Hematopoietic multipotent progenitor cell treated with erythropoietin and hydrocortisone succinate and interleukin-3 and kit ligand, for 8 days (in vitro differentiated cells): ENCODE measurements at places on chromosomes 1 and 21.

- peak; percentile 81 for DNase-seq
Observed at GRCh38 chr1:84620720-84621313, 46.6 kb upstream of the CTBS start.

- no peak for DNase-seq
Observed at GRCh38 chr1:54800041-54800898, 853 bp downstream of the TTC22 start.

- peak; percentile 58 for DNase-seq
Observed at GRCh38 chr1:59062743-59063142, 234.2 kb upstream of the FGGY start.

GRCh38 chr21:41152147-41152546, 15.8 kb upstream of the BACE2 start:
- DNase-seq = no peak

DNA sequence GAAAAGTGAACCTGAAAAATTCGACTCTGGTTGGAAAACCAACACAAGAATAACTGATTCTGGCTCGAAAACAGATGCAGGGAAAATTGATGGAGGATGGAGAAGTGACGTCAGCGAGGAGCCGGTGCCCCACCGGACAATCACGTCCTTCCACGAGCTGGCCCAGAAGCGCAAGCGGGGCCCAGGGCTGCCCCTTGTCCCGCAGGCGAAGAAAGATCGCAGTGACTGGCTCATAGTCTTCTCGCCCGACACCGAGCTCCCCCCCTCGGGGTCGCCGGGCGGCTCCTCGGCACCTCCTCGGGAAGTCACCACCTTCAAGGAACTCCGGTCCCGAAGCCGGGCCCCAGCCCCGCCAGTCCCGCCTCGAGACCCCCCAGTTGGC, 1.9 kb downstream of the RUSC1 start:
- DNase-seq = no peak

DNA sequence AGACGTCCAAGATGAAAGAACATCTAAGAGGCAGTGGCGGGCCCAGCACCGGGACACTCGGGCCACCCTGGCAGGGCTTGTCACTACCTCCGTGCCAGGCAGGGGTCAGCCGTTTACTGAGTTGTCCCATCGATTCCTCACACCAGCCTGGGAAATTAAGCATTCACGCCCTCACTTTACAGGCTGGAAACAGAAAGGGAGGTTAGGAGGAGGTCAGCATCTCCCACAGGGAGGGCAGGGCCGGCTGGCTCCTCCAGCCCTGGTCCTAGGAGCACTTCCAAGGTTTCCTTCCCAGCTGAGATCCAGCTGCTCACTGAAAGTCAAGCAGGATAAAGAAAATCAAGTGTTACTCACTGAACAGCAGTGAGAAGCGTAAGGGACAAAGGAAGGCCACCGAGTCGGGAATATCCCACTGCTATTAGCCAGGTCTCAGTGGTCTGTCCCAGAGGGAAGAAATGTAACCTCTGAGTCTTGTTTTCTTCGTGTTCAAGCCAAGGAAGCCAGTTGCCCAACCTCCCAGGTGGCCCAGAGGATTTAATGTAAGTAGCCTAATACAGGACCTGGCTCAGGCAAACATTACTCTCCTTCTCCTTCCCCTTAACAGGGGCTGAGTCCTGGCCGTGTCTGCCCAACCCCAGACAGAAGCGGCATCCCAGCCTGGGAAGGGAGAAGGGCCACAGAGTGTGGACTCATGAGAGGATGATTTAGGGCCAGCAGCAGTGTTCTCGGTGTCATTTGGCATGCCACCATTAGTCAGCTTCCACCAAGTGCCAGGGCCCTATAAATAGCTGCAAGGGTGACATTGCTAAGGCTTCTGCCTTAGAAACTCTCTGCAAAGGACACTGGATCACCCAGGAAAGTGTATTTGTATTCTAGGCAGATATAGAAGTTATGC, 203.1 kb upstream of the GALNT2 start:
- no peak for DNase-seq

GRCh38 chr1:40439247-40439646, 11.0 kb upstream of the ZFP69B start:
- no peak for DNase-seq

DNA sequence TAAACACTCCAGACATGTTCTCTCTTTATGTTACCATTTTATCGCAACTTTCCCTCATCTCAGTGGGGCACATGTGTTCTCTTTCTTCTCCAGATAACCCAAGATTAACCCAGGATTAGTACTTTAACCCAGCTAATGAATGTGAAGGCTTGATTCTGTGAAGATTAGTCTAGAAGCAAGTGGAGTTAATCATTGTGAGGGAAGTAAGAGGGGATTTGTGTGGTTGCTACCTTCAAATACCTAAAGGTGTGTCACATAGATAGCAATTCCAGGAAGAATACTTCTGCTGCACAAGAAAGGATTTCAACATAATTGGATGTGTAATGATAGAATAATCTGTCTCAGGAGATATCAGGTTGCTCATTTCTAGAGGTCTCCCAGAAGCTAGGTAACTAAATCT, 327.1 kb downstream of the PBX1 start:
- DNase-seq = no peak

- no peak for DNase-seq
Observed at GRCh38 chr21:25842925-25843324, 108.2 kb downstream of the GABPA start.

DNA sequence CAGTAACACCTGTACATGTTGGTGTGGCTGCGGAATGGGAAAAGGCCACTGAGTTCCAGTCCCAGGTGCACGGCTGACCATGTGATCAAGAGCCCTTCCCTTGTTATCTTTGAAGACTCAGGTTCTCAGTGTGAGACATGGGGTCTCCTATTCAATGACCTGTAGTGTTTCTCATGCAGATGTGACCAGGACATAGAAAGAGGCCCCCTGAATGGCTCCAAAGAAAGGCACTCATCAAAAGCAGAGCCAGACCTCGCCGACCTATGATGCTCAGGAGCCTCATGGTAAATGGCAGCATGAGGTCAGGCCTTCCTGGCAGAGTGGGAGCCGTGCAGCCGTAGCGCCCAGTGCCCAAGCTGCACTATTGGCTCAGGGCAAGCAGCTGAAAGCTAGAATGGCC, 42.3 kb upstream of the HAO2 start:
- DNase-seq = no peak

- DNase-seq = no peak
Observed at GRCh38 chr1:50335036-50335435, 88.2 kb downstream of the DMRTA2 start.

- no peak for DNase-seq
Observed at GRCh38 chr1:96473791-96474434, 247.7 kb upstream of the PTBP2 start.

DNA sequence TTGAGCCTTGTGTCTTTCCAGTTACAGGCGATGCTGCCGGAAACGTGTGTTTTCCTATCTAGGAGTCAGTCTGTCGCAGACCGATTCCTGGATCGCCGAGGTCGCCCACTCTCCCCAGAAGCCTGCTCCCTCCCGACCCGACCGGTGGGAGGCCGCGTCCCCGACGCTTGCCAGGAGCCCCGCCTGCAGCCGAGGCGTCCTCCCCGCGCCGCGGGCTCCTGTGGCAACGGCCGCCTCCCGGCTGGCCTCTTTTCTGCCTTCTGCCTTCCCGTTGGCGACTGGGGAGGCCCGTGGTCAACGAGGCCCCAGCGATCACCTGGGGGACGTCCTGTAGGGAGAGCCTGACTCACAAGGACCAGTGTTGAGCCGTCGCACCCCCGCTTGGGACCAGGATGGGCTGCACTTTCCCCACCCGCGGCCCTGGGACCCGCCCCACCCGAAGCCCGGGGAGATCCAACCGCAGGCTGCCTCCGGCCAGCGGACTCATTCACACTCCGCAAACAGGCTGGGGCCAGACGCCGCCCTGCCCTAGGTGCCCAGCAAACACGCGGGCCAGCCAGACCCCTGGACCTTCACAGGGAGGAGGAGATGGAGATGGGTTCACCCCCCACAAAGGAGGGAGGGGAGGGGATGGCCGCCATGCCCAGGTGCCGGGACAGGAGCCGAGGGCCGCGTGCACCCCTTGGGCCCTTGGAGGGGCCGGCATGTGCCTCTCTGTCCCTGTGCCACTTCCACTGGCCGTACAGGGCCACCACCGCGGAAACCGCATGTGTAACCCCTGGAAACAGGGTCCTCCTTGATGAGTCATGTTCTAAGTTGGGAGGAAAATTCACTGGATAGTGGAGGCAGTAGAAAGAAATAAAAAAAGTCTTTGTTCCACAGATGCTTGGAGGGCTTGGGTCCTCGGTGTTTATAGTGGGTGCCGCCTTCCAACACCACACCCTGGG, 7.2 kb upstream of the COL6A1 start:
- DNase-seq = no peak

- no peak for DNase-seq
Observed at GRCh38 chr1:207990455-207990854, 79.5 kb upstream of the CD34 start.

GRCh38 chr1:190578526-190578925, 100.9 kb upstream of the BRINP3 start:
- no peak for DNase-seq

DNA sequence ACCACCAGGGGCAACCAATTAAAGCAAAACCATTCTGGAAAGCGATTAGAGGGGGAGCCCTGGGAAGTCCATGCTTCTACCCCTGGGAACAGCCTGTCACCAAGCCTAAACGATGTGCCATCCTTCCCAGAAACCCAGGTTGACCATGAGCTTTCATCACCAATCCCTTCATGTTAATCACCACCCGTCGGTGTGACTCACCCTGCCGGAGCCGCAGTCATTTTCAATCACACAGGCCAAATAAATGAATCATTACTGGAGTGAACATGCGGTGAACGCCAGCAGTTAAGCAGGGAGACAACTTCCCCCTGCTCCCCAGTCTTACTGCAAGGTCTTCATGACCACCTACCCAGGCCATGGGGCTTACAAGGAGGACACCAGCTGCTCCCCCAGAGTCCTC, 308.8 kb downstream of the AJAP1 start:
- no peak for DNase-seq

DNA sequence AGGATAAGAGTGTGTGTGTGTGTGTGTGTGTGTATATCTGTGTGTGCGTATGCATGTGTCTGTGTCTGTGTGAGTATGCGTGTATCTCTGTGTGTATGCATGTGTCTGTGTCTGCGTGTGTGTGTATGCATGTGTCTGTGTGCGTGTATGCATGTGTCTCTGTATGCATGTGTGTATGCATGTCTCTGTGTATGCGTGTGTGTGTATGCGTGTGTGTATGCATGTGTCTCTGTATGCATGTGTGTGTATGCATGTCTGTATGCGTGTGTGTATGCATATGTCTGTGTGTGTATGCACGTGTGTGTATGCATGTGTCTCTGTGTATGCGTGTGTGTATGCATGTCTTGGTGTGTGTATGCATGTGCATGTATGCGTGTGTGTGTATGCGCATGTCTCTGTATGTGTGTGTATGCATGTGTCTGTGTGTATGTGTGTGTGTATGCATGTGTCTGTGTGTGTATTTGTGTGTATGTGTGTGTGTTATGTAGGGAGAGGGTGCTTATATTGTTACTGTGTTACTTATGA, 247.8 kb downstream of the DYRK1A start:
- DNase-seq = no peak

DNA sequence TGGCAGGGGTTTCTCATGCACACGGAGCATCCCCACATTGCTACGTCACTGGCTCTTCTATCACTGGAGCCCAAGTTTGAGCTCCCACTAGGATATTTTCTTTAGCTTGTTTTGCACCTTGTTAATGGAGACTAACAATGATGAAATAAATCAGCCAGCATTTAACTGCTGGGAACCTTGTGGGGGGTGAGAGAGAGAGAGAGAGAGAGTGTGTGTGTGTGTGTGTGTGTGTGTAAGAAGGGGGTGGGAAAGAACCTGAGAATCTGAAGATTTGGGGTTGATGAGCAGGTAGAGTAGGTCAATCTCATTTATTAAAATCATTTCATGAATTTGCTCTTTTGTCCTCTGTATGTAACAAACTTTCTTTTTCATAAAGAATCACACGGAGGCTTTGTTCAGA, 624 bp downstream of the C8B start:
- no peak for DNase-seq

GRCh38 chr1:203306965-203307541, 1.7 kb downstream of the BTG2 start:
- DNase-seq = no peak

DNA sequence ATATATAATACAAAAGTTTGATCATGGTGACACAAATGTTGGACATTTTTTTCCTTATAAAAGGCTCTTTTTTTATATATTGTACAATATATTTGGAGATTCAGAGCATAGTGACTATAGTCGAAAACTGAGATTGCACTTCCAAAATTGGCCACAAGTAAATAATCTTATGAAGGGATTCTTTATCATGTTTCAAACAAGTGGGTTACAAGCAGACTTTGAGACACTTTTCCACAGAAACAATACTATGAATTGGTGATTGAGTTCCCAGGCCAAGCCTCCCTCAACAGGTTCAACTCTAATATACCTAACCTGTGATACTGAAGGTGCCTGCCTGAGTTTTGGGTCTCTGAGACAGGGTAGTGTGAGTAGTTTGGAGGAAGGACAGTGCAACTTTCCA, 13.8 kb downstream of the LEPR start:
- DNase-seq = no peak

- peak; percentile 27 for DNase-seq
Observed at GRCh38 chr1:101136739-101137138, 100.1 kb upstream of the S1PR1 start.

DNA sequence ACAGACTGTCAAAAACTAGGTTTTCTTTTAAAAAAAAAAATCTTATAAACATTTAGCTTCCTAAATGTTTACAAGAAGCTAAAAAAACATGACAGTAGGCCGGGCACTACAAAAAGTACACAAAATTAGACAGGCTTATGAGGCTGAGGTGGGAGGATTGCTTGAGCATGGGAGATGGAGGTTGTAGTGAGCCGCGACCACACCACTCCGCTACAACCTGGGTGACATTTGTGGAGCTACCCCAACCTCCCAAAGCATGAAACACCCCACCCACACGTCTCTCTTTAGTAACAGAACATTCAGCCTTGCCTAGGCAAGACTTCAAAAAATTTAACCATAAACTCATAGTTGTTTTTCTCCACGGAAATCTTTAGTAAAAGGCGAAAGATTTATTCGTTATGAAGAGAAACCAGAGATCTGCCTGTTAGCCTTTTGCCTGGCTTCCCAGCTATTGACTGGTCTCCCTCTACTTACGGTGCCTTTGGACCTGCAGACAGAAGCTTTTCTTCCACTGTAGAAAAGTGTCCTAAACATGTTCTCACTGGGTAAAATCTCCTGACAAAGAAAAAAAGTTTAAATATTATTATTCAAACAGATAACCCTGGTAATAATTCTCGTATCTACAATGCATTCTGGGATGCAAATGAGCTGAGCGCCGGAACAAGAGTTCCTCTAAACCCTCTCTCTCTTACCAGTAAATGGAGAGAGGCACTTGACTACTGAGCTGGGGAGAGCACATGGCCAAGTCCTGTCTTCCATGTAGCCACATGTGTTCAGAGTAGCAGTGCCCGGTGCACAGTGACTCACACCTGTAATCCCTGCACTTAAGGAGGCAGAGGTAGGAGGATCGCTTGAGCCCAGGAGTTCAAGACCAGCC, 9.2 kb downstream of the RNU5D-1 start:
- DNase-seq = peak; percentile 98

DNA sequence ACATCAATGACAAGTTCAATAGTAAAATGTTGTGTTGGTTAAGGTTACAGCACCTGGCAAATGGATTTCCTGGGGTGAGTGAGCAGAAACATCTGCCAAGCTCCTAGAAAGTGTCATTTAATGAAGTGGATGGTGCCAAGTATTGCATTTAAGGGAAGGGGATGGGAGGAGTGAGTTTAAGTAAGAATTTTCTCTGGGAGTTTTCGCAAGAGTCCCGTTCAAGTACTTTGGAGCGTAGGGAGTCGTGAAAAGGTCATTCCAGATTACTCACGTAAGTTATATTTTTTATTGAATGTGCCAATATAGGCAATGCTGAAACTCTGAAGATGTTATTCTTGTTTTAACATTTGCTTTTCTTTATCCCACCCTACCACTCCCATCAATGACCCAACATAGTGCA, 117.4 kb upstream of the RAB3GAP2 start:
- no peak for DNase-seq
